ENCODE measurements at places on chromosomes 16 and 17.

DNA sequence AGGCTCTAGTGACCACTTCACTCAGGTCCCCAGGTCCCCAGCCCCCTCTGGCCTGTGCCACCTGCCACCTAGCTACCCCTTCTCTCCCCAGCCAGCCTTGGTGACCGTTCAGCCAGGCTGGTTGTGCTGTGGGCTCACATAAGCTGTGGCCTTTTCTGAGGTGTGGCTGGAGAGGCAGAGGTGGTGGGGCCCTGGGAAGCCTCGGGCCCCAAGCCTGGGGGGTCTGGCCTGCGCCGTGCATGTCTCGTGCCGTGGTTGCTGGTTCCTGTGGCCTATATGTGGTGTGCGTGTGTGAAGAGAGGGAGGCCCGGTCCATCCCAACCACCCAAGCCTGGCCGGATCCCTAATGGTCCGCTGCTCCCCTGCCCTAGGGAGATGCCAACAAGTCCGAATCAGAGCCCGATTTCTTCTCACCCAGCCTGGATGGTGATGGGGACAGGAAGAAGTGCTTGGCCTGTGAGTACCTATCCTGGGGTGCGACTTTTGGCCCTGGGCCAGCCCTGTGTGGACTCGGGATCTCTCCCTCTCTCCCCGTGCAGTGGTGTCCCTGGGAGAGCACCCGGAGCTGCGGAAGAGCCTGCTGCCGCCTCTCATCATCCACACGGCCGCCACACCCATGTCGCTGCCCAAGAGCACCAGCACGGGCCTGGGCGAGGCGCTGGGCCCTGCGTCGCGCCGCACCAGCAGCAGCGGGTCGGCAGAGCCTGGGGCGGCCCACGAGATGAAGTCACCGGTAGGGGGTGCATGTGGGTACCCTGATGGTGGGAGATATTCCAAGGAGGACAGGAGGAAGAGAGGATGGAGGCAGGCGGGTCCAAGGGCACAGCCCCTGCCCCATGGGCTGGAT, 35.9 kb downstream of the CACNA1G start:
- no peak for DNase-seq

DNA sequence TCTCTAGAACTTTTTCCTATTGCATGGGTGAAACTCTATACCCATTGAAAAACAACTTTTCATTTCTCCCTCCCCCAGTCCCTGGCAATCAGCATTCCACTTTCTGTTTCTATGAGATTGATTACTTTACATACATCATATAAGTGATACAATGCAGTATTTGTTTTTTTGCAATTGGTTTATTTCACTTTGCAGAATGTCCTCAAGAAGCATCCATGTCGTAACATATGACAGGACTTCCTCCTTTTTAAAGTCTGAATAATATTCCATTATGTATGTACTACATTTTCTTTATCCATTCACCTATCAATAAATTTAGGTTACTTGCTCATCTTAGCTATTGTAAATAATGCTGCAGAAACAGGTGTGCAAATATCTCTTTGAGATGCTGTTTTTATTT, 8.8 kb downstream of the IL21R start:
- no peak for DNase-seq

DNA sequence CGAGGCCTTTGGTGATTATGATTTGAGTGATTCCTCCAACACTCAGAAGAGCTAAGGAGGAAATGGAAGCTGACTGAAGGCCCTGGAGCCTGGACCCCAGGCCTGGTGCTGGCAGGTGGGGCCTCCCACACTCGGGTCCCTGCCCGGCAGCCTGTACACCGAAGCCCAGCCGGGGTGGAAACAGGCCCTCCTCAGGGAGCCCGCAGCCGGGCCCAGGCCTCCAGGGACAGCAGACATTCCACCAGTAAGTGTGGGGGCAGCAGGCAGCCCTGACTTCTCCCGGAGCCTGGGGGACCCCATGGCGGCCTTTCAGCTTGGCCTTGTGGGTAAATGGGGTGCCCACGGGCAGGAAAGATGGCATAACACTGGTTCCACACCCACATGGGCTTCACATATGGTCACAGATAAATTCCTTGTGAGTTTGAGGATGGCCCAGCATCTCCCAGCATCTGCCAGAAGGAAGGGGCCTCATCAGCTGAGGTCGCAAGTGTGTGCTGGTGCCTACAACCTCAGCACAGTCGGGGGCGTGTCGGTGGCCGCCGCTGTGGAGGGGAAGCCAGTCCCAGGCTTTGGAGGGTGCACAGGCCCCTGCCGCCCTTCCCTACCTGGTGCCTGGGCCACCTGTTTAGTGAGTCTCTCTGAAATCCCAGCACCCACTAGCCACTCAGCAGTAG, 29.2 kb upstream of the SLC38A10 start:
- DNase-seq: no peak

- DNase-seq: no peak
Measured at GRCh38 chr17:57294101-57294500, 37.8 kb downstream of the MSI2 start.

GRCh38 chr16:49987381-49987780, 37.6 kb upstream of the CNEP1R1 start:
- no peak for DNase-seq

GRCh38 chr17:40209404-40210093, 9.6 kb upstream of the WIPF2 start:
- DNase-seq: no peak

DNA sequence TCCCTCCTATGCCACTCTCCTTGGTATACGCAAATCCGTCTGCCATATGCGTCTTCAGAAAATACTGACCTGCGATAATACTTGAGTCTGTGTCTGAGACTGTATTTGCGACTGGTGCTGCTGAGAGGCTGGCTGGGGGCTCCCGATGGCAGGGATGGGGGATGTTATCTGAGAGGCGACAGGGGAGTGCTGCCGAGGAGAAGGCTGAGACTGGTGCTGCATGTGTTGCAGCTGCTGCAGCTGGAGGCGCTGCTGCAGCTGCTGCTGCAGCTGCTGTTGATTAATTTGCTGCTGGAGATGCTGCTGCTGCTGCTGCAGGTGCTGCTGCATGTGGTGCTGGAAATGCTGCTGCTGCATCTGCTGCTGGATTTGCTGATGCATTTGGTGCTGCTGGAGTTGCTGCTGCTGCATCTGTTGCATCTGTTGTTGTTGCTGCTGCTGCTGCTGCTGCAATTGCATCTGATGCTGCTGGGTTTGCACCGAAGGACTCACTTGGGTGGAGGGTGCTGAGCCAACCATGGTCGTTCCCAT, 107.7 kb downstream of the TOX3 start:
- no peak for DNase-seq
